ENCODE measurements at places on chromosomes 5 and 9.
A peak's percentile ranks its signal among the peaks of the same experiment; 100 is the strongest.

- DNase-seq = no peak
These were observed 28.7 kb downstream of the NEK6 start for GRCh38 chr9:124286292-124286931.

- DNase-seq = peak; percentile 78
These were observed 114.6 kb downstream of the FAM170A start for GRCh38 chr5:119743927-119744326.

DNA sequence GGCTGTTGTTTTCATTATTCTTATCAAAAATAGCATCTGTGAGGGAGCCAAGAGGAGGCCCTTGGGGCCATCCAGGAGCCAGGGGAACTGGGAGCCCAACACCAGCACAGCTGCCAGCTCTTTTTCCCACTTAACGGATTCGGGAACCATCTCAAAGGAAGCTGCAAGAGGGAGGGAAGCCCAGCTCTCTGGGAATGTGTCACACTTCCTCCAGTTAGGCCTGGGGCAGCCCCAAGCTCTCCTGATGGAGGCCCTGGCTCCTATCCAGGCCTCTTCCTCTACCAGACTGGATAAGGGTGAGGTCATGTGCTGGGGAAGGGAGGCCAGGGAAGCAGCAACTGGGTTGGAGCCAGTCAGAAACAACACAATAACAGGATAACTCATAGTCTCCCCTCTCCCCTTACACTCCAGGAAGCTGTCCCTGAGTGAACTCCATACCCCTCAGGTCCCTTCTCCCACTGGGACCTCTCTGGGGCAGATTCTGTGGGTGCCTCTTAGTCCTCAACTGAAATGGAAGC, 12.7 kb downstream of the CSF2 start:
- no peak for DNase-seq

GRCh38 chr5:149680810-149681221, 49.3 kb upstream of the PPARGC1B start:
- peak; percentile 94 for DNase-seq

DNA sequence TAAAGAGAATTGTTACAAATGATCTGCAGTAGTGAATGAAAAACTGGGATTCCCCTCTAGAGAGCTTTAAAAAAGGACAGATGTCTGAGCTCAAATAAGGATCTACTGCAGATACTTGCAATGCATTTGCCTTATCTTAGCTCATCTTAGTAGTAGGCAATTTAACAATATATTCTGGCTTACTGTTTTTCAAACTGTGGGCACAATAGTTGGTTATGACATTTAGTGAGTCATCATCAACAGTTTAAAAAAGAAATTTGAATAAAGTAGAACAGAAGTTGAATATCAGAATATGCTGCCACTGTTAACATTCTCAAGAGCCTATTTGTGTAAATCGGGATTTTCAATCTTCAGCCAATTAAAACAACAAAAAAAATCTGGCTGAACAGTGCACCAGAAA, 6.7 kb upstream of the CAST start:
- no peak for DNase-seq

- DNase-seq = no peak
These were observed 303.7 kb upstream of the PAPPA start for GRCh38 chr9:115849679-115850412.

- no peak for DNase-seq
These were observed 99.7 kb downstream of the THBS4 start for GRCh38 chr5:80134876-80135275.

DNA sequence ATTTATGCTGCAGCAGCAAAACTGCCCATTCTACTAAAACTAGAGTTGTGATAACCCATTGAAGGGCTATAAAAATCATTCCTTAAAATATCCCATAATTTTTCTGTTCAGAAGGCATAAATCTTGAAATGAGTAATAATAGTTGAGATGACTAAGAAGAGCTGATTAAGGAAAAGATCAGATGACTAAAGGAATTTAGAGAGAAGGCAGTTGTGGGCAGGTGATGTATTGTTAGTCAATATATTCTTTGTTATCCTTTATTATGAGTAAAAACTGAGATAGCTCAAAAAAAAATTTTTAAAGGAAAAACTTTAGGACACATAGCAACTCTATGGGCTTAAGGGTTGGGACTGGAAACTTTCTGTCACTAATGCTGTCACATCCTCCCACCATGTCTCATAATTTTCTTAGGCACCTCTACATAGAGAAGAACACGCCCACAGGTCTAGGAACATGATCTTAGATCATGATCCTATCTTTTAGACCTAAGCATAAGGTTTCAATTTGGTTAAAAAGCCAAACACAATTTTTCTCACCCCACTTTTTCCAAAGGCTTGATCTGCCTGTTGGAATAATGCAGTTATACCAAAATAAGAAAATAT, 597.5 kb upstream of the MEF2C start:
- DNase-seq = no peak

DNA sequence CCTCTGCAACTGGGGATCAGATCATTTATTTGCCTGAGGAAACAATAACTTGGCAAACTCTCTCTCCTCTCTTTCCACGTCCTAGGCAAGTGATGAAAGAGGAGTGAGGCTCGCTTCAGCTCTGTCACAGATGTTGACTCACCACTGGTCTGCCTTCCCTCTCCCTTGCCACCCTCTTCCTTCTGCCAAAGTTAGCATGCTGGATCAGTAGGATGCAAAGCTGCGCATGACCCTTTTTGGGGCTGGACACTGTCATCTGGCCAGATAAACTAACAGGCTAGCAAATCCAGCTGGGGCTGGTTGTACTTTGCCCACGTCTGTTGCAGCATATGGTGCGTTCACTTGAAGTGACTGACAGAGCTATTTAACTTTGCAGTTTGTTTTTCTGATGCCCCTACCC, 36.2 kb upstream of the SMARCA2 start:
- DNase-seq = no peak

- DNase-seq = no peak
These were observed 243.5 kb downstream of the ENC1 start for GRCh38 chr5:74396913-74397622.

Data from Karpas-422 (cell line).